ENCODE measurements at places on chromosomes 7 and 10. TPM values are rescaled to one million over a fixed set of nuclear protein-coding genes. Genes with fewer than 3 reads are reported as not detected.
A peak's percentile ranks its signal among the peaks of the same experiment; 100 is the strongest.

- H3K27me3 ChIP-seq: no peaks in the 10 kb centered on the region
- H3K36me3 ChIP-seq: no peaks in the 10 kb centered on the region
- no peak overlapping the region for H3K4me3 ChIP-seq
- DNase-seq: no peak
Observed at GRCh38 chr10:112634096-112634830, 187.2 kb downstream of the VTI1A start.

- H3K27ac ChIP-seq: no peak overlapping the region
- DNase-seq: no peak
- H3K4me1 ChIP-seq: no peaks in the 10 kb centered on the region
- H3K4me3 ChIP-seq: no peak overlapping the region
- no peaks in the 10 kb centered on the region for H3K36me3 ChIP-seq
- no peaks in the 10 kb centered on the region for H3K27me3 ChIP-seq
Observed at GRCh38 chr10:103877861-103878260, 22.5 kb upstream of the SH3PXD2A start.

GRCh38 chr7:93239824-93240223 lies 7.7 kb downstream of the VPS50 start:
- peaks cover 4% of the 10 kb centered on the region for H3K36me3 ChIP-seq
- no peak overlapping the region for H3K4me3 ChIP-seq
- no peak overlapping the region for H3K27ac ChIP-seq
- no peaks in the 10 kb centered on the region for H3K27me3 ChIP-seq
- DNase-seq: no peak

DNA sequence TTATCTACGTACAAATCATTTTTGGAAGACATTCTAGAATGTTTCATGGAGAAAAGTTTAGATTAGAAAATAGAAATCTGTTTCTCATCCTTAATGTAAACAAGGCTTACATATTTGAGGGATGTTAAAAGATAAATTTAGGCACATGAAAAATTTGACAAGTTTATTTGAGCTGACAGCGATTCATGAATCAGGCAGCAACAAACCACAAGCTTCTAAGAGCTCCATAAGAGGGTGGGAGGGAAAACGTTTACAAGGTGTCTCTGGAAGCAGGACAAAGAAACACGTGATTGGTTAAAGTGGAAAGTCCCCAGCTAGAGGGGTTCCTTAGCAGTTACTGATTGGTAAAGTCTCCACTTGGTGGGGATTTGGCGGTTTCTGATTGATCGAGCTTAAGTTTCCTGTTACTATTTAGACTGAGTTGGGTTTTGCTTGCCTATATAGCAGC lies 228.9 kb upstream of the PITRM1 start:
- H3K36me3 ChIP-seq: no peaks in the 10 kb centered on the region
- H3K4me3 ChIP-seq: no peak overlapping the region
- H3K4me1 ChIP-seq: no peaks in the 10 kb centered on the region
- peak overlapping the region; percentile 31 for H3K27ac ChIP-seq
- no peak for DNase-seq

- no peak overlapping the region for H3K4me3 ChIP-seq
- no peaks in the 10 kb centered on the region for H3K36me3 ChIP-seq
- no peaks in the 10 kb centered on the region for H3K27me3 ChIP-seq
- H3K27ac ChIP-seq: peak overlapping the region; percentile 32
- peaks cover 98% of the 10 kb centered on the region for H3K4me1 ChIP-seq
- DNase-seq: peak; percentile 48
Observed at GRCh38 chr7:74183142-74183541, 9.0 kb downstream of the EIF4H start.

DNA sequence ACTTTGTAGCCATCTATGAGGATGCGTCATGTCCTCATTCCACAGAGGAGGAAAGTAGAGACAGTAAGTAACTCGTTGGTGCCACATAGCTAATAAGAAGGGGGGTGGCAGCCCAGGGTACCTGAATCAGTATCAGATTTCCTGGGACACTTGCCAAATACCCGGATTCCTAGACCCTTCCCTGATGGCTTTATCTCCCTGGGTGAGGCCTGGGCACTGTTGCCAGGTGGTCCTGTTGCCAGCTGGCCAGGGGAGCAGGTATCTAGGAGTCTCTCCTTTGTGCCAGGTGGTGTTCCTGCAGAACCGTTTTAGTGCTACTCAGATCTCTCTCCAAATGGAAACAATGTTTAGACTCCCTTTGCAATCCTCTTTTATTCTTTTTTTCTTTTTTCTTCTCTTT lies 12.7 kb downstream of the SLC29A3 start:
- no peaks in the 10 kb centered on the region for H3K27me3 ChIP-seq
- H3K4me3 ChIP-seq: no peak overlapping the region
- peaks cover 3% of the 10 kb centered on the region for H3K4me1 ChIP-seq

- no peak overlapping the region for H3K4me3 ChIP-seq
- H3K36me3 ChIP-seq: no peaks in the 10 kb centered on the region
- no peaks in the 10 kb centered on the region for H3K27me3 ChIP-seq
Observed at GRCh38 chr10:125659071-125659470, 23.9 kb downstream of the TEX36 start.

DNA sequence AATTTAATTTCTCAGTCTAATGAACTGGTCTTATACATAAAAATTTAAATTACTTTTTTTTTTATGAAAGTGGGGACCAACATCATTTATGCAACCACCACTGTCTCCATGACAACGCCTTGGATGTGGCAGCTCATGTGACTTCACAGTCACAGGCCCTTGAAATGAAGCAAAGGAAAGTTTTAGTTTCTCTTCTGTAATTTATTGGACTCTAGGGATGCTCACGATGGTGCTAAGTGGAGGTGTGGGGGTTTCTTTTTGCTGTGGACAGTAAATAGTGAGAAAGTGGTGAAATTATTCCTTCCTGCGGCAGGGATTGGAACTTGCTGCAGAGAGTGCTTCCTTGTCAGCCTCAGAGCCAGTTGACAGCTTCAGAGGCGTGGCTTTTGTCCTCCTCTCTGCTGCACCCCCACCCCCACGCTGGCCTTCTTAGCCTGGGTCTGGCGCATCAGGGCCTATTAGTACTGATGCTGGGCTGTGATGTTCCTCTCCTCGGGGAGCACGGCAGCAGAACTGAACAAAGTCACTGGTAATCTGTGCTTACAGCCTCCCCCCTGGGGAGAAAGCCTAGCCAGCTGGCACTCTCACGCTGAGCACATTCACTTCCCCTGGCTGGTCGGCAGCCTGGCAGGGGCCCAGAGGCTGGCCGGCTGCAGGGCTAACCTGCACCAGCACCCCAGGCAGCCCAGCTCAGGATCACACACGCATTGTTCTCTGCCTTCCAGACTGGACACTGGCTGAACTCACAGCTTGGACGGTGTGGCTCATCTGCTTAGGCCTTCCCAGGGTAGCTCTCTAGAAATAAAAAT lies 517.5 kb upstream of the GALNT17 start:
- peak; percentile 29 for DNase-seq
- H3K27me3 ChIP-seq: no peaks in the 10 kb centered on the region
- no peaks in the 10 kb centered on the region for H3K36me3 ChIP-seq
- no peak overlapping the region for H3K27ac ChIP-seq
- no peak overlapping the region for H3K4me3 ChIP-seq

Gene NDUFA5
- total RNA-seq: 78.3 TPM

Gene SFTPA2
- 4.9 TPM for total RNA-seq

Measured in transverse colon (tissue), 4 donors.